Colonic mucosa (tissue), 4 donors: ENCODE measurements at places on chromosomes 3 and 15. TPM values are rescaled to one million over a fixed set of nuclear protein-coding genes. Genes with fewer than 3 reads are reported as not detected.
A peak's percentile ranks its signal among the peaks of the same experiment; 100 is the strongest.

DNA sequence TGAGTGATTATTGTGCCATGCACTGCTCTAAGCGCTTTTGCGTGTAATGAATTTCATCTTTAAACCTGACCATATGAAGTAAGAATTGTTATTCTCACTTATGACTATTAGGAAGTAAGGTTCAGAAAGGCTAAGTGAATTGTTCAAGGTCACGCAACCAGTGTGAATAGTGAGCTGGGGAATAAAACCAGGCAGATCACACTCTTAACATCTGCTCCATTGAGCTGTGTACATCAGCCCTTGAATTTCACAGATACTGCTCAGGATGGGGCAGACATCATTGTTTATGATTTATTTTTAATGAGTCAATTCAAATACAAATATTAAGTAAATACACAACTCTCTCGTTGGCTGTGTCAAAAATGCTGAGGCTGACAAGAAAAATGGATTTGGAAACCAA lies 184.5 kb downstream of the FNDC3B start:
- DNase-seq: no peak

GRCh38 chr15:84601555-84601838 lies 688 bp downstream of the ZSCAN2 start:
- DNase-seq: no peak

SLC12A1 gene
- not detected for total RNA-seq

GRCh38 chr3:195209083-195209846 lies 61.7 kb downstream of the XXYLT1 start:
- peak; percentile 18 for DNase-seq

CACNA2D2 gene
- 3.3 TPM for total RNA-seq

EFCAB12 gene
- total RNA-seq: 0.47 TPM

DNA sequence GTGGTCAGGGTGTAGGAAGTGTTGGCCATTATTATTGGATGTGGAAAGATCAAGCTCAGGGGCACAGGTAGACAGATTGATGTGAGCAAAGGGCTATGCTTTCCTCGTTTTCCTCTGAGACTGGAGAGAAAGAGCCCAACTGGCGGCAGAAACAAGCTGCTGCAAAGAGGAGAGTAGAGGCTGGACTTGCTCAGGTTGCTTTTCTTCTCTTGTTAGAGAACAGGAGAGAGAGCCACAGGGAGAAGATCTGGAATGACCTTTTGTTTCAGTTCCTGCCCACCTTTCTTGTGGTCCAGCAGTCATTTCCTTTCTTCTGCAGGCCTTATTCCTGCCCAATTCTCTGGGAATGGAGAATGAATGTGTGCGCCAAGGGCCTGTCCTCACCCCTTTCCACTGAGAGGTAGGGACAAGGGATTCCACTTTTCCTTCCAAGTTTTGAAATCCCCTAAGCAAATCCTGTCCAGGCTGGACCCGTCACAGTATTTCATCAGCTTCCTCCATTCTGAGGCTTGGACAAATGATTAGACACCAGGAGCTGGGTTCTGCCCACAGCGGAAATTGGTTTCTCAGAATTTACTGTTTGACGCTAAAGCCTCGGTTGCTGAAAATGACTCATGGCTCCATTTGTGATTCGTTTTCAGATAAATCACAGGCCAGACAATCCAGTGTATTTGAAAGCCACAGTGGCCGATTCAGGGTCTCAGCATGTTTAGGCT lies 16.1 kb downstream of the ZNF80 start:
- no peak for DNase-seq

CATSPER2 gene
- total RNA-seq: 3.6 TPM

DNA sequence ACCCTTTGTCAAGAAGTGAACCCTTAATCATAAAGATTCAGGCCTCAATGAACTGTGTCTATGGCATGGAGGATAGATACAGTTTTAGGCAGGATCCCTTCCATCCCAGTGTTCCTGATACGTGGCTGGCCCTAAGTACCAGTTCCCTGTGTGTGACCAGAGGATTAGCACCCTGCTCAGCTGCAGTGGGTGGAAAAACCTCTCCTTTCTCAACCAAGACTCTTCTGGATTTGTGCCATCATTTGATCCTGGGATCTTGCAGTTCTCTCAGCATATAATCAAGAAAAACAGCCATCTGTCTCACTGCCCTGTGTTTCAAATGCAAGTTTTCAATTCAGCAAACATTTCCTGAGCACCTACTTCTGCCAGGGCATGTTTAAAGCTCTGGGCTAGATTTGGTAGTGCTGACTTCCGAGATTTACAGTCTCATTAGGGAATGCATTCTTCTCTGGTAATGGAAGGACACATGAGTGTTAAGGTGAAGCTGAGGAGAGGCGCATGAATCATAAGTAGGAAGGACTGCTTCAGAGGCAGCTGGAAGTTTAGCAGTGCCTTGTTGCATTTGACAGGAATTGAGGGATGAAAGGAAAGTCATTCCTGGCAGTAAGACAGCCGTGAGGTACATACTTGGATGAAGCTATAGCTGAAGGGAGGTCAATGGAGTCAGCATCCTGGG lies 388.3 kb downstream of the MFSD1 start:
- no peak for DNase-seq

- DNase-seq: no peak
Measured at GRCh38 chr3:17038900-17039553, 154.3 kb downstream of the PLCL2 start.

ACKR4 gene
- 0.90 TPM for total RNA-seq

DNA sequence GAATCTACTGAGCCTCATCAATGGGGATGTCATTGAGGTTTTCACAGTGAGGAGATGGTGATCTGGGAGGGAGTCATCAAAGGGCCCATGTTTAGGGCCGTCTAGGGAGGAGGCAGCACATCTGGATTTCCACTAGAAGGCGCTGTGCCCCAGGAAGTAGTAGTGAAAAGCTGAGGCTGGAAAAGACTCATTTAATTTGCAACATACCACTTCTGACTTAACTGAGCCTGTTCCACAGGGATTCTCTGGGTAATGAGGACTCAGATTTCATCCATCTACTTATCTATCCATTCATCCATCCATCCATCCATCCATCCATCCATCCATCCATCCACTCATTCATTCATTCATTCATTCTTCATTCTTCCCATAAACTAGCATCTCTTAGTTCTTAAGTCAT lies 17.4 kb upstream of the SHF start:
- peak; percentile 82 for DNase-seq

GRCh38 chr3:142990721-142991120 lies 10.6 kb upstream of the U2SURP start:
- no peak for DNase-seq

DNA sequence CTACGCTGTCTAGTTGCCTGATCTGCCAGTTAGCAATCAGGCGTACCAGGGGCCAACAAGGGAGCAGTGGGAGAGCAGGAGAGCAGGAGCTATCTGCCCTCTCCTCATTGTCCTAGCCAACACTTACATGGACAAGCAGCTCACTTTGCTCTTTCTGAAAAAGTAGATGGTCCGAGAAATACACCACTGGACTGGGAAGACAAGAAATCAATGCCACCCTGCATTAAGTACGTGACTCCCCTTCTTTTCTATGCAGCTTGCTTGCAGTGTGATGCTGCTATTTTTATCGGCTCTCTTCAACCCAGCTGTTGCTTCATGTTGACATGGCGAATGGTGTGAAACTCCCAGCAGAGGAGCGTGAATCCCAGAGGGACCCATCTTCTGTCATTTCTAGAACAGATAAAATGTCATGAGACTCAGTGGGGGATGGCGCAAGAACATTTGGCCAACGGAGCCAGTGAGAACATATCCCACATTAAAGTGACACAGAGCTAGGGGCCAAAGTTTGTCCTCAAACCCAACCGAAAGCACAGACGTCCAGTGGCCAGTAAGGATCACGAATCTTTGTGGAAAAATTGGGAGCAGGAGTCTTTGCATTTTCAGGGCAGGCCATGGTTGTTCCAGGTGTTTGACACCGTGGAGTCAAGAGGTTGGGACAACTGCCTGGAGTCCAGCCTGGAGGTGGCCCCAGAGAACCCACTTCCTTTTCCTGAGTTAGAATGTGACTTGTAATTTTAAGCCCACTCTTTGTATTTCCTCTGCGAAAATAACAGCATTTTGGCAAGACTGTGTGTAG lies 53.7 kb upstream of the MEF2A start:
- no peak for DNase-seq

PRR20G gene
- total RNA-seq: not detected

DNA sequence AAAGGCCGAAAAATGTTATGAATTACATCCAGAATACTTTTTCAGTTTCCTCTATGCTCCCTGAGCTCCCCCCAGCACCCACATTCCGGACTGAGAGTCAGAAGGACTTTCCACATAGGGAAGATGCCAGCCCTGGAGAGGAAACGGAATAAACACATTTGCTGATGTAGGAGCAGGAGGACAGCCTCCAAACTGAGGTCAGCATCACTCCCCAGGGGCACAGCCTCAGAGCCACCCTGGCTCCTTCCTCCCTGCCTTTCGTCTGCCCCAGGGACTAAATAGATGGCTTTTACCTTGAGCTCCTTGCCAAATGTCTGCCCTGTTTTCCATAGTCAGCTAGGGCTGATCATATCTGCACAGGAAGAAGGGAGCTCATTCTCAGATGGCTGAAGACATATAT lies 22.6 kb upstream of the SLCO2A1 start:
- DNase-seq: no peak

DNA sequence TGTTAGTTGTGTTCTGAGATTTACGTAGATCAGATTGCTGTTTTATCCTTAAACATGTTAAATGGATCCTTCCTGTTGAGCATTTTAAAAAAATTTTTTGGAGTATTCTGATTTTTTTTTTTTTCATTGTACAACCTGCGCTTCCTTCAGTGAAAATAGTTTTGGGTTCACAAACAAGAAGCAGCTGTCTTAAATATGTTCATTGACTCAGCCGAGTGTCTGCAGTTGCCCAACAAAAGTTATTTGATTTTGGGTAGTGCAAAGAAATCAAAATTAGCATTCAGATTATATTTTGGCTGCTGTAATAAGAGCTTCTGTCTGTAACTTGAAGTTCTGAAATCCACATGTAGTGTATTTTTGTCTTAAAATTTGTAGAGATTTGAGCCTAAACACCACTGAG lies 148.2 kb downstream of the BBX start:
- DNase-seq: no peak

DNA sequence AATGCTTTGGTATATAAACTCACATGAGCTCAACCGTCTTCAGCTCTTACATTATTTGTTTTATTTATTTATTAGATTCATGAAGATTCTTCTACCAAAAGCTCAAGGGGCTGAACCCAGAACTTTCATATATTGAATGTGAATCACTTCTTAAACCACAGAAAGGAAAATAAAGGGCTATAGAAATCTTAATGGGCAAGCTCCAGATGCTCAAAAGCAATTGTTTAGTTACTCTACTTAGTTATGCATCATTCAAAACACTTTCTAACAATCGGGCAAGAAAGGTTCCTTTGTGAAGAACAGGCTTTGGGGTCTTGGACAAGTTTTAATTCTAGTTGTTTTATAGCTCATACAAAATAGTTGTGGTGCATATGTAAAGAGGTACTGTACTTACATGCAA lies 380.2 kb downstream of the TIGIT start:
- DNase-seq: no peak

- DNase-seq: no peak
Measured at GRCh38 chr3:178736300-178736699, 200.1 kb downstream of the KCNMB2 start.

DNA sequence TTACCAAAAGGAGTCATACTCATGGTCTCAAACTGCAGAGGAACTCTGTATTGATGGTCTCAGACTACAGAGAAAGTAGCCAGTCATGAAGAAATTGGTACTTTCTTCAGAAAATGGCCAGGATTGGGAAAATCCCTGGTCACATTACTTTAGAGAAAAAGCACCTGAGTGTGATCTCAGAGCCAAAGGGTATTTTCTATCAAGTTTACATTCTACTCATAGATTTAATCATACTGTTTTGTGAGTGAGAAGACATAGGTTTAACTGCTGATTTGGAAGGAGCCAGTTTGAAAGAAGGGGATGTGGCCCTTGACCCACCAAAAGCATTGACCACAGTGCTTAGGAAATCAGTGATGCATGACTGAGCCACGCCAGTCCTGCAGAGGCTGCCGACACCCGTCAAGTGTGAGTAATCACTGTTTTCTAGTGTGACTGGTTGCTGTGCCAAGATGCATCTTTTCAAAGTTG lies 203.6 kb downstream of the AKAP13 start:
- DNase-seq: peak; percentile 56

DNA sequence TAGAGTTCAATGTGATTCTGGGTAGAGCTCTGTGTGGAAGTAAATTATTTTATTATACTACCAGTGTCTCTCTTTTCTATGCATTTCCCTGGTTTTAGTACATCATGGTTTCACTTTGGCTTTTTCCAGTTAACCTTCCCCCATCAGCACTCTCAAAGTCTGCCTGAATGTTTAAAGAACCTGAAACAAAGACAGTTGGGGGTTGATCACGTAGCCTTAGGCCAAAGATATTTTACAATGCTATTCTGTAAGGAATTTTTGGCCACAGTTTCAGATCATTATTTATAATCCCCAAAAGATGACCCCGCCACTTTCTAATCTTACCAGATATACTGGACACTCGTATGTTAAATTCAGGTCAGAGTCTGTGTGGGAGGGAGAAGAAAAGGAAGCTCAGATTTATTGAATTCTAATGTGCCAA lies 156.3 kb upstream of the TMC3 start:
- no peak for DNase-seq

SLC27A2 gene
- total RNA-seq: 55.7 TPM

ADCY5 gene
- 7.8 TPM for total RNA-seq

VWA5B2 gene
- 2.1 TPM for total RNA-seq

ISG20 gene
- total RNA-seq: 43.5 TPM

- DNase-seq: no peak
Measured at GRCh38 chr15:27218426-27218825, 247.4 kb downstream of the GABRG3 start.

TPRA1 gene
- total RNA-seq: 23.4 TPM

DNA sequence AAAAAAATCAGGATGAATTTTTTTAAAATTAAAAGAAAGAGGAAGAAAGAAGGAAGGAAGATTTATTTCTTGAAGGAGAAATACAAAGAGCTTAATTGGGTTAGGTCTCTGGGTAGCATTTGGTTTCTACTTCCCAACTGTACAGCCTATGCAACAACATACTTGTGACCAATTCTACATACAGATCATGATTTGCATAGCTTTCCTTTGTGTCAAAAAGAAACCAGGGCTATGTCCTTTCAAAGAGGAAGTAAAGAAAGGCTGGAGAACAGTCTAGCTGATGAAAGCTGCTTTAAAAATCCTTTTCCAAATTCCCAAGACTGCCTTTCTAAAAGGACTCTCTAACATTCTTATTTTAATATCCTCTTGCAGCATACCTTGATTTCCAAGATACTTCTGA lies 6.1 kb upstream of the HGD start:
- DNase-seq: no peak

DNA sequence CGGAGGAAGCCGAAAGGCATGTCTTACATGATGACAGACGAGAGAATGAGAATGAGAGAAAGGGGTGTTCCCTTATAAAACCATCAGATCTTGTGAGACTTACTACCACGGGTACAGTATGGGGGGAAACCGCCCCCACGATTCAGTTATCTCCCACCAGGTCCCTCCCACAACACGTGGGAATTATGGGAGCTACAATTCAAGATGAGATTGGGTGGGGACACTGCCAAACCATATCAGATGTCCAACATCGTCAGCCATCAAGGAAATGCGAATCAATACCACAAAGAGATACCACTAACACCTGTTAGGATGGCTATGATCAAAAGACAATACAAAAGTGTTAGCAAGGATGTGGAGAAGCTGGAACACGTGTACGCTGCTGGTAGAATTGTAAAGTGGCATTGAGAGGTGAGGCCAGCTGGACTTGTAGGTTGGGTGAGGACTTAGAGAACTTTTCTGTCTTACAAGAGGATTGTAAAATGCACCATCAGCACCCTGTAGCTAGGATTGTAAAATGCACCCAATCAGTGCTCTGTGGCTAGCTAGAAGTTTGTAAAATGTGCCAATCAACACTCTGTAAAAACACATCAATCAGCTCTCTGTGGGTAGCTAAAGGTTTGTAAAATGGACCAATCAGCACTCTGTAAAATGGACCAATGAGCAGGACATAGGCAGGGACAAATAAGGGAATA lies 37.5 kb downstream of the VGLL4 start:
- no peak for DNase-seq
